Activated naive CD8-positive, alpha-beta T cell treated with anti-CD3 and anti-CD28 coated beads, Interleukin-2, amount 10 ng/mL, durations not matched to agents 7 days and 5 days (primary cell): ENCODE measurements at places on chromosomes 3 and 15. TPM values are rescaled to one million over a fixed set of nuclear protein-coding genes. Genes with fewer than 3 reads are reported as not detected.

Gene XIRP1
- total RNA-seq: not detected

Gene GABRR3
- not detected for total RNA-seq

DNA sequence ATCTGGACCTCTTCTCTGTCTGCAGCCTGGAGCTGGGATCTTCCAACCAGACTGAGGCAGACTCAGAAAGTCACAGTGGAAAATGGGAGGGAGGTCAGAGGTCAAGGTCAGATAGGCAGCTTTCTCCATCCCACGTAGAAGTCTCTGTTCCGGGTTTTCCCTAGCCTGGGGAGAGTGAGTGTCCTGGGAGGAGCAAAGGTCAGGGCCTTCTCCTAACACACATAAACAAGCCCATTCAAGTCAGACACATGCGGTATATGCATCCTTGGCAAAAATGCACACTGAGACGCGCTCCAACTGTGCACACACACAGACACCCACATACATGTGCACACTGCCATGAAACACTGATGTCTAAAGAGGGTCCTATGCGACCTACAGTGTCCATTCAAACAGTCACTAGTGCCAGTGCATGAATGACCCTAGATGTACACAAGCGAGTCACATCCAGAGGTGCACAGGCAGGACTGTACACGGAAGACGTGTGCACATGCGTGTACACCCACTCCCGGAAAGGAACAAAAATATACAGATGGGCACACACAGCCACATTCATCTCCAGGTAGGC is 681 bp downstream of the TWF2 start:
- H3K4me3 ChIP-seq: peak overlapping the region; percentile 99
- H3K27me3 ChIP-seq: no peaks in the 10 kb centered on the region
- peaks cover 22% of the 10 kb centered on the region for H3K36me3 ChIP-seq

Gene C3orf49
- total RNA-seq: not detected

GRCh38 chr15:60679256-60679655 is 200.3 kb upstream of the ICE2 start:
- no peaks in the 10 kb centered on the region for H3K27me3 ChIP-seq
- DNase-seq: no peak
- no peaks in the 10 kb centered on the region for H3K4me1 ChIP-seq
- H3K27ac ChIP-seq: no peak overlapping the region

Gene IL17RD
- total RNA-seq: not detected

GRCh38 chr15:43423793-43424192 is 52.9 kb downstream of the TUBGCP4 start:
- H3K27ac ChIP-seq: no peak overlapping the region
- H3K4me3 ChIP-seq: no peak overlapping the region

Gene RHOV
- not detected for total RNA-seq

- H3K4me1 ChIP-seq: peaks cover 38% of the 10 kb centered on the region
- peak overlapping the region; percentile 78 for H3K27ac ChIP-seq
- no peak for DNase-seq
- H3K27me3 ChIP-seq: no peaks in the 10 kb centered on the region
- H3K36me3 ChIP-seq: peaks cover 64% of the 10 kb centered on the region
Observed at GRCh38 chr3:4776980-4777581, 202.2 kb upstream of the BHLHE40 start.

GRCh38 chr15:80755885-80756284 is 23.3 kb upstream of the CEMIP start:
- H3K4me1 ChIP-seq: peaks cover 3% of the 10 kb centered on the region
- no peaks in the 10 kb centered on the region for H3K36me3 ChIP-seq
- no peak overlapping the region for H3K27ac ChIP-seq
- H3K4me3 ChIP-seq: no peak overlapping the region

DNA sequence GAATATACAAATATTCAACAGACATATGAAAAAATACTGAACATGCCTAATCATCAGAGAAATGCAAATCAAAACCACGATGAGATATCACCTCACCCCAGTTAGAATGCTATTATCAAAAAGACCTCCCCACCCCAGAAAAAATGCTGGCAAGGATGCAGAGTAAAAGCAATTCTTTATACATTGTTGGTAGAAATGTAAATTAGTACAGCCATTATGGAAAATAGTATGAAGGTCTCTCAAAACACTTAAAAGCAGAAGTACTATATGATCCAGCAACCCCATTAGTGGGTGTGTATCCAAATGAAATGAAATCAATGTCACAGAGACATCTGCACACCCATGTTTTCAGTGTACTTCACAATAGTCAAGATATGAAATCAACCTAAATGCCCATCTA is 308.7 kb downstream of the CHST2 start:
- H3K4me3 ChIP-seq: no peak overlapping the region
- DNase-seq: no peak
- no peaks in the 10 kb centered on the region for H3K27me3 ChIP-seq
- H3K36me3 ChIP-seq: no peaks in the 10 kb centered on the region
- H3K27ac ChIP-seq: no peak overlapping the region

DNA sequence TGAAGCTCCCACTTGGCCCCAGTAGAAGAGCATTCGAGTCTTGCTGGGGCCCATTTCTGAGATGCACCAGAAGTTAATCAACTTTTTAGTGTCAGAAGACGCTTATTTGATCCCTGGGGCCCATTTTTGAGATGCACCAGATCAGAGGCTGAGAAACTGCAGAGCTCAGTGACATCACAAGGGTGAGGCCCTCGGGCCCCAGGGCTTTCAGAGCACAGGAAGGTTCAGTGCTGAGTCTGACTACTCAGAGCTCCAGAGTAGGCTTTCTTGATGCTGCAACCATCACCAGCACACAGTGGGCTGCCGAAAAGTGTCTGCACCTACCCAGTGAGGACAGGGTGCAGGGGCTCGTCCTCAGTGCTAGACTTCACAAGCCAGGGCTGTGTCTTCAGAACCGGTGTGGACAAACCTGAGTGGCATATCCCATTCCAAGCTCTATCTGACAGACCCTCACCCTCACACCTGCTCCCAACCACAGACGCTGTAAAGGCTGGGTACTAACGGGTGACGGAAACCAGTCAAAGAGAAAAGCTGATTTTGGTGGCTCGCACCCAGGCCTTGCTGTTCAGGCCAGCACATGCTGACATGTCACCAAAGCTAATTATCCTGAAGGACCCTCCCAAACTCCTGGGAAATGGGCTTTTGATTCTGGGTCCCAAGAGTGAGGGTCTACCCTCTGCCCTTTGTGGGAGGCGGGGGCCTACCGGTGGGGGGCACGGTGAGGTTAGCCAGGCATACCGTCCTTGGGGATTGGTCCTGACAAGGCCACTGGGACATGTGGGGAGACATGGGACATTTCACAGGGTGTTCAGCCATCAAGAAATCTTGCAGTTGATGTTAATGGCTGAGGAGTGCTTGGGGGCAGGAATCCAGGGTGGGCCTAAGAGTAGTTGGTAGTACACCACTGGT is 83.0 kb downstream of the PDCD6IP start:
- no peak overlapping the region for H3K4me3 ChIP-seq
- no peak for DNase-seq
- no peak overlapping the region for H3K27ac ChIP-seq
- peaks cover under 1% of the 10 kb centered on the region for H3K27me3 ChIP-seq
- peaks cover 3% of the 10 kb centered on the region for H3K4me1 ChIP-seq

Gene SLC38A3
- not detected for total RNA-seq

DNA sequence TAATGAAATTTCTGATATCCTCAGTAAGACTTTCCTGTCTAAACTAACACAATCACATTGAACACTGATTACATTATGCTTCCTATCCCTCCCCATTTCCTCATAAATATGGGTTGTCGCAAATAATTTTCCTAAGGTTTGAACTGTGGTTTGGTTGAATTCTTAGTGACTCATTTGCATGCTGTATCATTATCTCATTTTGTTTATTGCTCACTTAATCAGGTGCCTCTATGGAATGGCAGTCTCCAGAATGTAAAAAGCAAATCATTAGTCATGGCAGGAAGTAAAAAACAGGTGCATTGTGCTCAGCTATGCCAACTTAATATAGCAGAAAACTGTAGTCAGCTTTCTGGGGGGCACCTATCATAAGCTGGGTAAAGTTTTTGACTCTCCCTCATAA is 216.0 kb upstream of the ZBTB20 start:
- H3K4me3 ChIP-seq: no peak overlapping the region
- peaks cover 6% of the 10 kb centered on the region for H3K4me1 ChIP-seq
- no peak overlapping the region for H3K27ac ChIP-seq
- H3K27me3 ChIP-seq: no peaks in the 10 kb centered on the region
- DNase-seq: no peak
- peaks cover 2% of the 10 kb centered on the region for H3K36me3 ChIP-seq

DNA sequence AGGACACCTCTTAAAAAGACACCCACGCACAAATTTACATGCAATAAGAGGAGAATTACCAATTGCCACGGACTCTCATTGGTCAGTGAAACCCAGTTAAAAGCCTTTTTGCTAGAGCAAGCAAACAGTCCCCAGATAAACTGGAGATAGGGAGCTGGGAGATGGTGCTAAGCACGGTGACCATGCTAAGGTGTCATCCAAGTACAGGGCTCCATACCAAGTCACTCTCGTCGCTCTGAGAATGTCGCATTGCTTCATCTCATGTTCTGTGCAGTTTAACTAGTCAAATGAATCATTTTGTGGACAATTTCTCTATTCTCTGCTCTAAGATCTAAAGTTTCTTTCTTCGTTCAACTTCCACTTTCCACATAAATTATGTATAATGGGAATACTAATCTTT is 581.9 kb downstream of the AGBL1 start:
- H3K4me1 ChIP-seq: peaks cover 7% of the 10 kb centered on the region
- no peaks in the 10 kb centered on the region for H3K36me3 ChIP-seq
- peaks cover 2% of the 10 kb centered on the region for H3K27me3 ChIP-seq

DNA sequence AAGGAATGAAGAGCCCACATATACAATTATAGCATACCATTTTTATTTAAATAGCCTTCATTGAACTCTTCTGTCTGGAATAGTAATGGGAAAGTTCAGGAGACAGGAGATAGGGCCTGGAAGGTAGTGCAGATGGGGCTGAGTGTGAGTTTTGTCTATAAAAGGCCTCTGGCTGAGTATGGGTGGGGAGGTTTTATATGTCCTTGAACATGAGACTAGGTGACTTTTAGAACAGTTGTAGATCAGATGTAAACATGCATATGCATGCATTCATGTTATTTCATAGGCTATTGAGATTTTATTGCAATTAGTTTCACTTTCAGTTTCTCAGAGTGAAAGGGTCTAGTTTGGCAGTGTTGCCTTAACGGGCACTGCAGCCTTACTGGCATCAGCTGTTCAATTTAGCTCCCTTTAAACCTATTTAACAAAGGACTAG is 27.1 kb downstream of the CGGBP1 start:
- H3K4me1 ChIP-seq: peaks cover 22% of the 10 kb centered on the region
- H3K4me3 ChIP-seq: peak overlapping the region; percentile 95
- peak overlapping the region; percentile 96 for H3K27ac ChIP-seq
- peaks cover 1% of the 10 kb centered on the region for H3K36me3 ChIP-seq

GRCh38 chr15:23869396-23869795 is 182.3 kb upstream of the NDN start:
- no peak overlapping the region for H3K4me3 ChIP-seq
- peaks cover 8% of the 10 kb centered on the region for H3K27me3 ChIP-seq
- no peaks in the 10 kb centered on the region for H3K4me1 ChIP-seq
- no peaks in the 10 kb centered on the region for H3K36me3 ChIP-seq

- no peak overlapping the region for H3K4me3 ChIP-seq
- DNase-seq: no peak
- H3K27me3 ChIP-seq: no peaks in the 10 kb centered on the region
- H3K36me3 ChIP-seq: no peaks in the 10 kb centered on the region
Observed at GRCh38 chr15:87031540-87032230, 952.0 kb downstream of the AGBL1 start.

DNA sequence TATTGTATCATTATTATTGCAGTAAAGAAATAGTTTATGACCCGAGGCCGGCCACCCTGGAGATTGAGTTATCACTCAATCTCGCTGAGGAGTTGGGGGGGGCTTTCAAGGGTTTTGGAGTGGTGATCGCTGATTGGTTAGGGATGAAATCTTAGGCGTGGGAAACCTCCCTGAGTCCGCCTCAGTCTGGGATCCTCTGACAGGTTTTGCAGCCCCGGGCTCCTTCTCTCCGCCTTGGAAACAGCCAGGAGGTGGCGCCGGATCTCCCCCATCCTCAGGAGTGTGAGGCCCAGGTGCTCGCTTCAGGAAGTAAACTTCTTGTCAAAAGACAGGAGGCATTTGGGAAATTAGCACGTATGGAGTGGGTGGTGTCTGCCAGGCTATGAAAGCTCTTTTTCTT is 41.1 kb upstream of the SEC61A1 start:
- no peaks in the 10 kb centered on the region for H3K36me3 ChIP-seq
- H3K27ac ChIP-seq: no peak overlapping the region

DNA sequence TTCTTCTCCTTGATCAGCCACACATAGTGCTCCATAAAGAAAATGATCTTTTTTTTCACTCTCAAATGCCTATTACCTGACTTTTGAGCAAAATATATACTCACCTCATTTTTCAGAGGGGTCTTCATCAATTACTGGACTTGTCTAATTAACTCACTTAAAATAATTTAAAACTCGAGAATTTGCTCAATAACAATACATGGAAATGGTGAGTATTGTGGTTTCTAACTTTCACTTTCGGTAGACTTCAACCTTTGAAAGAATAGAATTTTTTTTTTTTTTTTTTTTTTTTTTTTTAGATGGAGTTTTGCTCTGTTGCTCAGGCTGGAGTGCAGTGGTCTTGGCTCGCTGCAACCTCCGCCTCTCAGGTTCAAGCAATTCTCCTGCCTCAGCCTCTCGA is 17.7 kb upstream of the EPHB1 start:
- H3K27ac ChIP-seq: peak overlapping the region; percentile 80
- no peak for DNase-seq
- peaks cover 5% of the 10 kb centered on the region for H3K36me3 ChIP-seq
- H3K27me3 ChIP-seq: peaks cover 32% of the 10 kb centered on the region
- H3K4me3 ChIP-seq: peak overlapping the region; percentile 62

DNA sequence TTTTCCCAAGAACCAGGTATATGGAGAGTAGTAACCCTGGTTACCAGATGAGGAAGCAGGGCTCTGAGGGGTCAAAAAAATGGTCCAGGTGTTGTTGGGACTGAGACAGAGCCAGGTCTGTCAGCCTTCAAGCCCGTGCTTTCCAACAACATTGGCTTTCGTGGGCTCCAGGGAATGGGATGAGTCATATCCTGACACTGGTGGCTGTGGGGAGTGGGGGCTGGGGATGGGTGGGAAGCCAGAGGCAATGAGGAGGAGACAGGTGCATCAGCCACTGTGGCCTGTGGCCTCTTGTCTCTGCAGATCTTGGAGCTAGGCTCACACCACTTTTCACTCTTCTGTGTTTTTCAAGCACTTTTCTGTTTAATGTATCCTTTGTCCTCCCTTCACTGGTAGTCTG is 38.2 kb downstream of the CORO2B start:
- no peaks in the 10 kb centered on the region for H3K36me3 ChIP-seq
- H3K4me1 ChIP-seq: peaks cover 2% of the 10 kb centered on the region
- no peak for DNase-seq
- H3K27me3 ChIP-seq: peaks cover 10% of the 10 kb centered on the region
